ENCODE measurements at places on chromosomes 16 and 17.

DNA sequence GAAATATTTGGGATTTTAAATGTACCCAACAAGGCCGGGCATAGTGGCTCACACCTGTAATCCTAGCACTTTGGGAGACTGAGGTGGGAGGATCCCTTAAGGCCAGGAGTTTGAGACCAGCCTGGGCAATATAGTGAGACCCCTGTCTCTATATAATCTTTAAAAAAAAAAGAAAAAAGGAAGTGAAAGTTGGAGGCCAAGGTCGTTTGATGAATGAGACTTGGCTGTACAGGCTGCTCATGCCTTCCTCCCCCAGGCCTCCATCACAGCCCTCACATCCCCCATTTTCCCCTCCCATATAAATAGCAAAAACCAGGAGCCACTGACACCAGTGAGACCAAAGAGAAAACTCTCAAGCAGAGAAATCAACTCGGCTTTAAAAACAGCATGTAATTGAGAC, 3.3 kb upstream of the CA7 start:
- DNase-seq = no peak

DNA sequence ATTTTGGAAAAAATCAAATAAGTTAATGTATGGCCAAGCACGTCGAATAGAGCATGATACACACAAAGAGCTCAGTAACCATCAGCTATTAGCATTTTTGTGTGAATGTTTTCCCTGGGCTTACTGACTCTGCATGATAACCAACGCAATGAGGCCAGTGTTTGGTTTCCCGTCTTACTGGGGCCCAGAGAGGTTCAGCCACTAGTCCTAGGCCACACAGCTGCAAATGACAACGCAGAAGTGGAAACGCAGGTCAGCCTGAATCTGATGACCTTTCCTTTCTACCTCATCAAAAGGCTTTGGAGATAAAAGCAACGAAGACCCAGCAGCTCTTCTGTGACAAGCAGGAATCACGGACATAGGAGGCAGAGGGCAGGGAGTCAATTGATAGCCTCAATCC, 7.2 kb upstream of the CACNG4 start:
- DNase-seq = no peak

DNA sequence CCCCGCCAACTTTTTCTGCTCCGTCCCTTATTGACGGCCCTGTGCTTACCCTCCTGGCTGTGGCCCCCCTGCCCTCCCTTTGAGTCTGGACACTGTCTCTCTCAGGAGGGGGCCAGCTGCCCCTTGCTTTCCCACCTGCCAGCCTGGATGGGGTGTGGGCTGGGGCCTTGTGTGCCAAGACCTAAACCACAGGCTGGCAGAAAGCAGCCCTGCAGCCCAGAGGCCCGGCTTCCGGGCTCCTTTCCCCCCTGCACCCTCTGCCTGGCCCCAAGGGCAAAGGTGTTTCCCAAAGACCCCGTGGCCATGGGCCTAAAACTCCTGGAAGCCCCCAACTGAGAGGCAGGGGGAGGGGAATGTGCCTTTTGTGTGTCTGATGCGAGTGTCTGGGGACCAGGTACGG, 17.5 kb downstream of the GPT2 start:
- no peak for DNase-seq

DNA sequence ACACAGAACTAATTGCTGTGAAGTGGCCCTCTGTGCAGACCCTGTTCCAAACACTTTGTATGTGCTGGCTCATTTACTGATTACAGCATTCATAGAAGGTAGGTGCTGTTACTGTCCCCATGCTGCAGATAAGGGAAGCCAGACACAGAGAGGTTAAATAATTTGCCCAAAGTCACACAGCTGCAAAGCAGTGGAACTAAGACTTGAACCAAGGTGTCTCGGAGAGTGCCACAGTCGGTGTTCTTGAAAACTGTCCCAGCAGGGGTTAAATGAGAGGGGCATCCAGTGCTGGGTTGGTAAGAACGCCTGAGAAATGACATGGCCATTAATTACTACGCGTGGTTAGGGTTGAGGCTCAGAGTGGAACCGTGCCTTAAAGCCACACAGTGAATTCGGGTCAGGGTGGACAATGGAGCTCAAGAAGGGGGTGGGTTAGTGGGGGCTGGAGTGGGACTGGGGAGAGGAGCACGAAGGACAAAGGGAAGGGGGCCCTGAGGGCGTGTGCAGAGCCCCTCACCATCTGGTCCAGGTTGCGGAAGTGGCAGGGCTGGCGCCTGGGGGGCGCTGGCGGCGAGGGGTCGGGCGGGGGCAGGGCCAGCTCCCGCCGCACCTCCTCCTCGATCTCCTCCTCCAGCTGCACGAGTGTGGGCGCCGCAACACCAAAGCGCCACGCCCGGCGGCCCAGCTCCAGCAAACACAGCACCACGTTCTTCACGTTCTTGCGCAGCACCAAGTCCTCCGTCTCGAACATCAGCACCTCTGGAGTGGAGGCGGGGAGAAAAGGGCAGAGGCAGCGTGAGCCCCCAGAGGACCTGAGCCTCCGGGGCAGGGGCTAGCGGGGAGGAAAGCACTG, 3.3 kb downstream of the GAS2L2 start:
- no peak for DNase-seq

- DNase-seq = no peak
These were observed 1.4 kb downstream of the ENDOV start for GRCh38 chr17:80416260-80416939.

GRCh38 chr16:11211977-11212797, 43.8 kb downstream of the SOCS1 start:
- DNase-seq = no peak

DNA sequence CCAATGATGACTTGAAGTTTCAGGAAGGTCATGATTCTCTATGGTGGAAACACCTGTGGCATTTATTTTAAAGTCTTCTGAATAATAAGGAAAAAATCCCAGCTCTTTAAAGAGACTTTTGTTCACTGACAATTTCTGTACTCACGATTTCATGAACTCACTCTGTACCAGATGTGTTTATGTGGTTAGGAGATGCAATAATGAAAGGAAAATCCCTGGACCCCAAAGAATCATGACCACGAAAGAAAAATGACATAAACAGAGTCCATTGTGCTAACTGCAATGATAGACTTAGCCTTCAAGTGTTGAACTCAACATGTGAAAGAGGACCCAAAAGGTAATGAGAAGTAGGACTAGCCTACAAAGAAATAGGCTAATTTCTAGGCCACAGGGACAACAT, 947.5 kb downstream of the CDH11 start:
- DNase-seq = no peak

GRCh38 chr16:84726079-84726668, 26.4 kb downstream of the USP10 start:
- DNase-seq = peak; percentile 80

DNA sequence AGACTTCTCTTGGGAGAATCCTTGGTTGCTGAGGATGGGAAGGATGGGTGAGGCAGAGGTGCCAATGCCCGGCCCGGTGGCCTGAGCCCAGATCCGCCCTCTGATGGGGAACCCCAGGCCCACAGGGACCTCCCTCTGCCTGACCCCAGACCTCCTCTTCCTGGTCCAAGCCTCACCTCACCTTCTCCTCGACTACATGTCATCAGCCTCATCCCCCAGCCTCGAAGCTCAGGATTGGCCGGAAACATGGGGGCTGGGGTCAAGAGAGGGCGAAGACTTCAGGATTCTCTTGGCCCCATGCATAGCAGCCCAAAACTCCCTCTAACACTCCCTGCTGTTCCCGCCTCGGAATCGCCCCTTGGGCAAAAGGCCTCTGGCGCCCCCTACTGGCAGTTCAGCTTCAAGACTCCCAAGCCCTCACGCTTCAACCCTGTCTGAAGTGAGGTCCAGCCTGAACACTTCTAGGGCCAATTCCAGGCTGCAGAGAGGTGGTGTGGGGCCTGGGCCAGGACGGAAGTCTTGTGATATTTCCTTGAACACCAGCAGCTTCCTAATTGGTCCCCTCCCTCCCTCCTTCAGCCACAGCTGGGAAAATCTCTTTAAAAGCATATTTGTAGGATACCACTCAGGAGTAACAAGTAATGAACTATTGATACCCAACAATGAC, 47.2 kb downstream of the ARHGAP27 start:
- DNase-seq = peak; percentile 83

- DNase-seq = no peak
These were observed 60.7 kb downstream of the IRF8 start for GRCh38 chr16:85959686-85960085.

GRCh38 chr17:28747801-28748750, 4.3 kb downstream of the TRAF4 start:
- no peak for DNase-seq

DNA sequence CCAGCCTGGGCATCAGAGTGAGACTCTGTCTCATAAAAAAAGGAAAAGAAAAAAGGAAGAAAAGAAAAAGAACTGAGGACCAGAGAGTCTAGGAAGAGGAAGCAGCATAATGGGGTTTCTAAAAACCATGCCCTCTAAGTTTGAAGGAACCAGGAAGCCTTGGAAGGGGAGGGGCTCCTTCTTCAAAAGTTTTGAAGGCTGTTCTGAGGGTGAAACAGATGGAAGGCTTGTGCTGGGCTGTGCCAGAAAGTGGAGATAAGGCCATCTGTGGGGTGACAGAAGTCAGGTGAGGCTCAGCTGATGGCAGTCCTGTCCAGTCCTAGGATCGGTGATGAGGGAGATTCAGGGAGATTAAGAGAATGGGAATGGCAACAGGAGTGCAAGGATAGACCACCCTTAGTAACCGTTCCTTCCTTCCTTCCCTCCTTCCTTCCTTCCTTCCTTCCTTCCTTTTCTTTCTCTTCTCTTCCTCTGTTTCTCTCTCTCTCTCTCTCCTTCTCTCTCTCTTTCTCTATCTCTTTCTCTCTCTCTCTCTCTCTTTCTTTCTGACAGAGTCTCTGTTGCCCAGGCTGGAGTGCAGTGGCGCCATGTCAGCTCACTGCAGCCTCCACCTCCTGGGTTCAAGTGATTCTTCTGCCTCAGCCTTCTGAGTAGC, 182.6 kb downstream of the NTN1 start:
- DNase-seq = no peak

DNA sequence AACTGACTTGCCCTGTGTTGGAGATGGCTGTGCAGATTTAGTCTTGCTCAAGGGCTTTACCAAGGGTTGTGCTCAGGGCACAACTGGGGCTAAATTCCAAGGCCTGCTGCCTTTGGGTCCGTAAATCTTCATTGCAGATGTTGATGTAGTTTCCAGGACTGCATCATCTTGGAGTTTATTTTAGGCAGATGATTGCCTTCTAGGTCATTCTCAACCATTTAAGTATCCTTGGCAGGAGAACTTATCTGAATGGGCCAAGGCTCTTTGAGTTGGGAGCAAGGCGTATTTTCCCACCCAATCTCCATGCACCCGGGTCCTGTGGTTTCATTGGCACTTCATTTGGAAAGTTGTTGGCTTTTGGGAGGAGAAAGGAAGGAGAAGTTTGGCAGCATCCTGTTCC, 200.3 kb downstream of the MSI2 start:
- DNase-seq = no peak

DNA sequence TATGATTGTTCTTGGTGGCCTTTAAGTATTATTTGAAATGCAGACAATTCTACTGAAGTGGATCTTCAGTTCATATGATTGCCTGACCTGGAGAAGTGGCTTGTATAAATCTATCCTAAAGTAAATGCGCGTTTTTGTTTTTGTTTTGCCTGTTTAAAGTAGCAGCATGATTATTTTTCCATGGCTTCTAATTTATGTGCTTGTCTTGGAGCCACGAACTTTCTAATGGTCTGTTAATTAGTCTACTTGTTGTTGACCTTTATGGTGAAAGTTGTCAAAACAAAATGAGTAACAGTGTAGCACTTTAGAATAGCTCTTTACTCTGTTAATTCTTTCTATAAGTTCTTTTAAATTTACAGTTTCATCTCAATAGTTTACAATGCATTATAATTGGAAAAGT, 1.7 kb downstream of the PRKAR1A start:
- DNase-seq = no peak

- DNase-seq = no peak
These were observed 5.9 kb downstream of the RAB11FIP4 start for GRCh38 chr17:31397256-31397939.

DNA sequence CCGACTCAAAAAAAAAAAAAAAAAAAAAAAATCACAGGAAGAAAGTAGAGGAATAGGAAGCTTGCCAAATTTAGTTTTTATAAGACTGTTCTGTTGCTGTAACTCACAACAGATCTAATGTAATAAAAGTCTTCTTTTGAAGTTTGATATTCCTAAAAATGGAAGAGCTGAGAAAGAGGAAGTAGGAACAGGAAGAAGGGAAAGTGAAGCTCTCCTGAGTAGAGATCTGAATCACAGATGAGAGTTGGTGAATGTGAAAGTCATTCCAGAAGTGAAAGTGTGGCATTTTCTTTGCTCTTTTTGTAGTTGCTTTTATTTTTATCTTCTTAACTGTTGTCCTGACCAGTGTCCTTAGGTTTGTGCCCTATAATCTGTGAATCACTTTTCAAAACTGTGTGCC, 2.1 kb downstream of the NMT1 start:
- DNase-seq = no peak

GRCh38 chr16:73232555-73233328, 184.8 kb upstream of the ZFHX3 start:
- no peak for DNase-seq

DNA sequence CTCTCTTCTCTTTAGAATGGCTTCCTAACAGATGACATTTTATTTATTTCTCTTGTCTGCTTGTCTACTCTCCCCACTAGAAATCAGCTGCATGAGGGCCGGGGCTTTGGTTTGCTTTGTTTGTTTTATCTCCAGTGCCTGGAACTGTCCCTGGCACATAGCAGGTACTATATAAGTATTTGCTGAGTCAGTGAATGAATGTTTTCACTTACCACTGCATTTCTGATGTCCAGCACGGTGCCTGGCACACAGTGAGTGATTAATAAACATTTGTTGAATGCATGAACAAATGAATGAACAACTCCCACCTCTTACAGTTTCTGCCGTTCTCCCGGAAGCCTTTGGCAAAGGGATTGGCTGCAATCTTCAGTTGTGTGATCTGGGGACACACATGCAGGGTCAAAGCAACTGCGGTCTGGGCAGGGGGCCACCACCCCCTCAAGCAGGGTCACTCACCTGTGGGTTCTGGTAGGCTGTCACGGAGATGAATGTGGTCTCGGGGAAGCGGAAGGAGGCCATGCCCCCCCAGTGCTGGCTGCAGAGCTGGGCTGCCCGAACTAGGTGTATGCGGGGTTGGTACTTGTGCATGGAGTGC, 3.4 kb downstream of the TBX6 start:
- no peak for DNase-seq

GRCh38 chr17:38324772-38325171, 19.0 kb downstream of the GPR179 start:
- no peak for DNase-seq
